ENCODE measurements at places on chromosomes 4 and X.

- no peak for ATAC-seq
Observed at GRCh38 chr4:10171055-10171454, 54.5 kb upstream of the WDR1 start.

GRCh38 chr4:176575141-176575730 lies 217.5 kb downstream of the VEGFC start:
- no peak for ATAC-seq

GRCh38 chr4:54986095-54986846 lies 139.1 kb downstream of the KDR start:
- no peak for ATAC-seq

GRCh38 chrX:132364313-132364712 lies 124.5 kb downstream of the MBNL3 start:
- ATAC-seq: peak; percentile 55

- no peak for ATAC-seq
Observed at GRCh38 chrX:85419293-85419692, 39.8 kb upstream of the POF1B start.

DNA sequence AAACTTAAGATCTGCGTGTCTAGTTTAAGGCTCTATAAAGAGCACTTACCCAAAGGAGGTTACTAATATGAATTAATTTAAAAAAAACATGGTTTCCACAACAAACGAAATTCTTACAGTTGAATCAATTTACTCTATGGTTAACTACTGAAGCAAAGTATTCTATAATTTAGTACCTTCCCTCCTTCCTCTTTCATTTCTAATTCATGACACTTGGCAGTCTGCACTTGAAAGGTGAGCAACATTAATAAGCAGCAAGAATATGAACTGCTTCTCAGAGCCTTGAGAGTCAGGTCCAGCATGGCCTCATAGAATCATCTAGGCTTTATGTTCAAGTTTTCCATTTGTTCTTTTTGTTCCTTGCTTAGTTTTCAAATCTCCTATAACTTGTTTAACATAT lies 42.7 kb downstream of the TAPT1 start:
- no peak for ATAC-seq

GRCh38 chrX:150871341-150871811 lies 27.1 kb downstream of the CD99L2 start:
- ATAC-seq: no peak

GRCh38 chr4:1984406-1985191 lies 24.2 kb downstream of the NELFA start:
- ATAC-seq: peak; percentile 9

DNA sequence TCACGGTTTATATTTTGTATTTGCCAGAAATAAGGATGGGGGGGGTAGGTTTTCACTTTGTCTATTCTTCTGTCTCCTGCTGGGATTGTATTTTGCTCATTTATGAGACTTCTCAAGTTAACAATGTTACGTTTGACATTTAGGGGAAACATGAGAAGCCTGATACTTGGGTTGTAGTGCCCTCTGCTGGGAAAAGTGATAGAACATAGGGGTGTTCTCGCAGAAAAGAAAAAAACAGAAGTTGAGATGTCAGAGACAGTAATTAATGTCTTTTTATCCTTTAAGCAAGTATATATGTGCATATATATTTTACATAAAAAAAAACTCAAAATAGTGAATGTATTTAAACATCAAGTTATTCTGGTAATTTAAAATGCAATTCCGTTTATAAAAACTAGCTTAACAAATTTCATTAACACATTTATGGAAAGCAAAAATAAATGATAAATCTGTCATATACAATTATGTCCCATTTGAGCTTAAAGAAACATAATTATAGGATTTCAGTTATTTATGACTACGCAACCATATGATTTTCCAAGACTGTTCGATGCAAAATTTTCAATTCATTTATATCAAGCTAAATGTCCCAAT lies 46.0 kb upstream of the TMPRSS11F start:
- ATAC-seq: peak; percentile 63

DNA sequence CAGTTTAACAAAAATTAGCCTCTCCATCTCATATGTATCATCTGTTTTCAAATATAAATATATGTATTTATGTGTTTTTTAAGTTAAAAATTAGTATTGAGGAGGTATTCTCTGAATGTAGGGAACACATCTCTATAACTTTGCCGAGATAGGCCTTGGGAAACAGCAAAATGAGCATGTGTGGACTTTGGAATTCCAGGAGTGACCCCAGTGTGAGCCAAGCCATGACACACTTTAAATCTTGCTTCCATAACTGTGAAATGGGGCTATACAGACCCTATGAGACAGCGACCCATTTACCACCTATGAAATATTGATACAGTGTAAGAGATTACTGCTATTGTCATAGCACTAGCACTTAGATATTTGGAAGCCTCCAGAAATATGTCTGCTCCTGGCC lies 58.8 kb downstream of the FRMPD4 start:
- ATAC-seq: no peak

DNA sequence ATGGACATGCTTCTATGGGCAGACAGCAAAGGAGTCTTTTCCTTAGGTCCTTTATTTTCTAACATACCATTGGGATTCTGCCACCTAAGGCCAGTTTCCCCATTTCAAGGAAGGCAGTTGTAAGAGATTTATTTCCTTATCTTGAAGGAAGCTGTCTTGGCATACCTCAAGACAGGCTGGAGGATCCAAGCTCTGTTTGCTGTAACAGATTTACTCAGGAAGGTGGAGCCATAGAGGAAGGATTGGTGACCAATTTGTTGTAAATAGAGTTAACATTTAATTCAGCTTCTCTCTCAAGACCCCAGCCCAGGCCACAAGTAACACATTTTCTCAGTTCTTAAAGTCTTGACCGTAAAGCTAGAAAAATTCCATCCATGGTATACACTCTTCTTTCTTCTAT lies 131.6 kb upstream of the TENM3 start:
- no peak for ATAC-seq

- ATAC-seq: no peak
Observed at GRCh38 chr4:139986689-139987501, 167.1 kb downstream of the MAML3 start.

- ATAC-seq: no peak
Observed at GRCh38 chr4:5566991-5567390, 141.4 kb downstream of the EVC2 start.

DNA sequence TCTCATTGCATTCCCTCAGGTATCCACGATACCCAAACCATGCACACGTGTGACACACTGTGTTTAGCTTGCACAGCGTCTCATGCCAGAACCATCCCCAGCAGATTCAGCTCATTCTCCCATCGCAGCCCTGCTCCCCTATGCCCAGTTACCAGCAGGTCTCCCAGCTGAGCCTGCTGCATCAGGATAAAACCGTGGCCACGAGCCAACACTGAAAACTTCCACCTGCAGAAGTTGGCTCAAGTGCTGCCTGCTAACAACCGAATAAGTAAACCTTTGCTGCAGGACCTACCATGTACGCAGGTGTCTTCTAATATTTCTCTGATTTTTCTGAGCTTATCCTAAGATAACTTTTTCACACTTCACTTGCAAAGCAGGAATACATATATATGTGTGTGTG lies 120.4 kb upstream of the STS start:
- ATAC-seq: no peak

DNA sequence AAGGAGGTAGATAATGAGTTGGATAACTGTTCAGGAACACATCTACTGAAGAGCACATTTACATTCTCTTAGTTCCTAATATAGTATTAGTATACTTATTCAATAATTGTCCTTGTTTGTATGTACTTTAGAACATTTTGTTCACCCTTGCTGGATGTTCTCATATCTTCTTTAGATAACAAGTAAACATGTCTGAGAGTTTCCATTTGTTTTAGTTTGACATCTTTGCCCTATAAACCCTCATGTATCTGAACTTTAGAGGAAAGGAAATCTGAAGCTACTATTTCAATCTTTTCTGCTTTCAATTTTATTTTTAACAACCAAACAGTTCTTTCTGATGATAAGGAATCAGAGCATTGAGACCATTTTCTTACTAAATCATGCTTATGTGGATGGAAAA lies 518.6 kb downstream of the RPA4 start:
- no peak for ATAC-seq

- ATAC-seq: no peak
Observed at GRCh38 chr4:186958726-186959350, 235.2 kb upstream of the FAT1 start.

- no peak for ATAC-seq
Observed at GRCh38 chrX:110401135-110401534, 42.5 kb downstream of the RTL9 start.

DNA sequence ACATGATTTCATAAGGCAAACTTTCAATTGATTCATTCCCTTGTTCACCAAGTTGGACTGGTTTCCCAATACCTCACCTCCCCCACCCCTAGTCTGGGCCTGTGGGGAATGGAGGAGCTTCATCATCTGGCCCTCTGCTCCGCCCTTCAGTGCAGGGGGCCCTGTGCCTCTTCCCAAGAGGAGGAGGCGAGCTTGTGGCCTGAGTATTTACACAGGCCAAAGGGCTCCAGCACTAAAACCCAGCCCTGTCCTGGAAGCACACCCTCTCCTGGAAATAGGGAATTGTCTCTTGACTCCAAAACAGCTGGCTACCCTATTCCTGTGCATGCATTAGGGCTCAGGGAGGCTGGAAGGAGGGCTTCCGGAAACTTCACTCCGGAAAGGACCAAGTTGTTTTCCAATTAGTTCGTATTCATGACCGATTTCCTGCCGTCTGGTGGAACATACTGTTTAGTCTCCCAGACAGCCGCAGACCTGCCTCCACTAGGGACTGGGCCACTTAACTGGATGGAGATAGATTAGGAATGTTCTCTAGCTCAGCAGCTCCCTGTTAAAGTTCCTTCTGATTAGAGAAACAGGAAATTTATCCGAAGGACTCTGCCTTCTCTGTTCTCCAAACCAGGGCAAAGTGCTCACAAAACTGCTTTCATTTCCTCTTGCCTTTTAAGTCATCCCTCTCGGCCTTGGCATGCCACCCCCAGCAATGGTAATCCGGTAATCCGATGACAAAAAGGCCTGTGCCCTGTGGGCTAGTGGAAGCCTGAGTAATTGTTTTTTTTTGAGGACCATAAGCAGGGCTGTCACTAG lies 5.8 kb downstream of the SRPX2 start:
- ATAC-seq: peak; percentile 80

DNA sequence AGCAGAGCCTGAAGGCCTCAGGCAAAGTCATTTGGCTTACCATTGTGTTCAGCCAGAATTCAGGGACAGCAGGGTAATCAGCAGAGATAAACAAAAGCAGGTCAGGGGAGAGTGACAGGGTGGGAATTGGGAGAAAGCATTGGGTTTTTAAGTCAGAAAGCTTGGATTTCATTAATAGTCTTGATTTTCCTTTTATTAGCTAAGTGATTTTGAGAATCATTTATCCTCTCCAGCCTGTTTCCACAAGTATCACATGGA lies 410.1 kb downstream of the HNRNPD start:
- ATAC-seq: no peak

GRCh38 chr4:60396341-60397049 lies 803.6 kb upstream of the ADGRL3 start:
- no peak for ATAC-seq

GRCh38 chrX:45322382-45322781 lies 121.7 kb upstream of the DIPK2B start:
- ATAC-seq: peak; percentile 45

GRCh38 chrX:136497556-136498052 lies at the start of gene HTATSF1:
Gene HTATSF1 (plus strand): TSS chrX:136497592. CDS start chrX:136497685, 93 bp downstream.
- ATAC-seq: peak; percentile 2

DNA sequence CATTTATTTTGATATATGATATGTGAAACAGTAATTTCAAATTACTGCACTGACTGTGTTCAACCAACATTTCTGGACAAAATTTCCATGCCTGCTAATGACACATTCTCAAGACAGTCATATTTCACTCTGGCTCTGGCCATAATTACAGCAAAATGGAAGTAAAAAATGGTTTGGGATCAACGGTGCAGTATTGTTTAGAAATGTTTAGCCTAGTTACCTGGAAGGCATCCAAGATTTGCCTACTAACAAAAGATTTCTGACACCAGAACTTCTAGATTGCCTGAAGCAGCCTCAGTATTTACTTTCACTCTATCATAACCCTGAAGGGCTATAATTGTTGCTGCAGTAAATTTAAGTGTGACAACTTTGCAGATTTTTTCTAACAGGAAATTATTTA lies 416.3 kb downstream of the PCDH10 start:
- no peak for ATAC-seq

- no peak for ATAC-seq
Observed at GRCh38 chr4:53967986-53968385, 96.4 kb downstream of the CHIC2 start.

- ATAC-seq: no peak
Observed at GRCh38 chrX:104995546-104995945, 224.9 kb downstream of the TEX13A start.

DNA sequence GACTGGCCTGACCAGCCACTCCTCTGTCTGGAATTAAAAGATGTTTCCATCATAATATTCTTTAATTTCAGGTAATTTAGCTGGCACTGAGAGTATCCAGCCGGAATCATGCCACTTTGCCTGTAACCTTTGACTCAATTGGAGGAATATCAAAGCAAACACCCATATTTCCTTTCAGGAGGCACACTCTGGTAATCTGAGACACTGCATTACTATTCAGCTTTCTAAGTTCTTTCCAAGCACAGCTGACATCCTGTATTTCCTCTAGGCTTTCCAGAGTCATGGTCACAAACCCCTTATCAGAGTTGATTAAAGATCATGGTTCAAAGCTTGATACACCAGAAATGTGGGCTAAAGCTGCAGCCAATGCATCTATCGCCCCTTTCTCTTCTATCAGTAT lies 29.3 kb downstream of the INTS12 start:
- ATAC-seq: no peak

- no peak for ATAC-seq
Observed at GRCh38 chr4:188992706-188993105, 853.5 kb downstream of the TRIML1 start.

DNA sequence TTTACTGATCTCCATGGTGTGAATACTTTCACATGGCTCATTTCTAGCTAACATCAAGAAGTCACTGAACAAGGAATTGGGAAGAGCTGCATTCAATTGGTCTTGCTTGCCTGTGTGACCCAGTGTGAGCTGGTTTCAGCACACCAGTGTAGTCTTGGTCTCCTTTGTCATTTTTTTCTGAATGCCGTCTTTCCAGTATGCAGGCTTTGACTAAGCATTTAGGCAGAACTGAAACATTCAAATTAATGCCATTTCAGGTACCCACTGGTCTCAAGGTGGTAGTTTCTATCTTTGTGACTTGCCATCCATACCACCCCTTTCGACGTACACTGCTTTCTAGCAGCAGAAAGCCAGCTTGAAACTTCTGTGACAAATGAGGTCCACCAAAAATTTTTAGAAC lies 550.5 kb upstream of the BOD1L1 start:
- ATAC-seq: peak; percentile 53
